Choroid plexus epithelial cell (primary cell): ENCODE measurements at places on chromosomes 1 and 21.
A peak's percentile ranks its signal among the peaks of the same experiment; 100 is the strongest.

GRCh38 chr1:168803806-168804510, 75.0 kb upstream of the DPT start:
- no peak for DNase-seq

DNA sequence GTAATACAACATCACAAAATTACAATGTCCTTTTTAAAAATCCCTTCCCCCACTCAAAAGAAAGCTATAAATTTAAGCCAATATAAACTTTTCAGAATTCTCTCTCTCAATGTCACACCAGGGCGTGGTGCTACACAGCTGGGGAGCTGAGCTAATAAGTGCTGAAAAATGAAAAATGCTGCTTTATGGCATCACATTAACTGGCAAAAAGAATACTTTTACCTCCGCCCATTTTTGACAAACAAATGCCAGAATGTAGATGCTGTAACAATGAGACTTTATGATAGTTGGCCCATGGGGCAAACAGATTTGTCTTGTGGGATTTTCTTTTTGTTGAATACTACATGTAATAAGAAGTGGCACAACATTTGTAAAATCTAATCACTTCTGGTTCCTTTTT, 12.7 kb upstream of the LYPLAL1 start:
- DNase-seq = peak; percentile 29

DNA sequence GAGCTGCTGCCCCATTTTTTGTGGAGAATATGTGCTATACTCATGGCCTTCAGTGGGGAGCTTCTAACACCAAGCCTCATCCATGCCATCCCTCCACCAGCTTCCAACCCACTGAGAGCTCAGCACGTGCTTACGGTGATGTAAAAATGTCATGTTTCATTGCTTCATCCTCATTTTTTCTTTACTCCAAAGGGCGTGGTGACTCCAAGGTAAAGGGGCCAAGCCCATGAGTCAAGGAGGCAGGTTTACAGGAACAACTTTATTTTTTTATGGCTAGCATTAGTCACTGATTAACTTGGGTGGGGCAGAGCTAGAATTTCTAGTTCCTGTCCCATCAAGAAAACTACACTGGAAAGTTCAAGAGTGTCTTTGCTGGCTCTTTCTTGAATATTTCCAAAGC, at the start of gene C1orf226:
TSS of gene C1orf226 (plus strand) at position 346 of the 400 bp plus-strand sequence. CDS start 174 bp downstream, outside the sequence.
- no peak for DNase-seq

DNA sequence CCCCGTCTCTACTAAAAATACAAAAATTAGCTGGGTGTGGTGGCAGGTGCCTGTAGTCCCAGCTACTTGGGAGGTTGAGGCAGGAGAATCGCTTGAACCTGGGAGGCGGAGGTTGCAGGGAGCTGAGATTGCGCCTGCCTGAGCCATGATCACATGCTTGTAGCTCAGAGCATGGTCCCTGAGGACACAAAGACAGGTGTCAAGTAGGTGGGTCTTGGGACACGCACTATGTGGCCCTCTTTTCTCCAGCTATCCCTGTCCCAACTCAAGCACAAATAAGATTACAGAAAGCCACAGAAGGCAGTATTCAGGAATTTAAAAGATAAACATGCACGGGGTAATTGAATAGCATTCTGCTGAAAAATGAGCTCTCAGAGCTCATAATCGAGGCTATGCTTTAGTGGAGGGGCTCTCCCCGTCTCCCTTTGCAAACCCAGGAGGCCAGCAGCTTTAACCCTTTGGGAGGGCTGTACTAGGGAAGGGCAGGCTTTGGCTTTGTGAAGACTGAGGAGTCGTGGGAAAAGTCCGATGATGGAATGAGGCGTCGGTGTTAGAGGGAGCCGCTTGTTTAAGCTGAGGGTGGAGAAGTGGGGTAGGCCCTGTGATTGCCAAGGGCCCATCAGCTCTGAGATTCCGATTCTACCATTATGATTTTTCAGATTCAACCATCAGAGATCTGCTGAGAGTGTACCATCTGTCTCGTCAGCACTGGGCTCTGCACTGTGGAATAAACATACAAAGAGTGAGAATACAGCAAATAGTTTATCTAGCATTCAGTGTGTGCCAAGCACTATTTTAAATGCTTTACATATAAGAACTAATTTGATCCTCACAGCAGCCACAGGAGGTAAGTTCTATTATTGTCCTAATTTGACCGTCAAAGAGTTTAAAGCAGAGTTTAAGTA, 59.7 kb upstream of the CD34 start:
- no peak for DNase-seq

DNA sequence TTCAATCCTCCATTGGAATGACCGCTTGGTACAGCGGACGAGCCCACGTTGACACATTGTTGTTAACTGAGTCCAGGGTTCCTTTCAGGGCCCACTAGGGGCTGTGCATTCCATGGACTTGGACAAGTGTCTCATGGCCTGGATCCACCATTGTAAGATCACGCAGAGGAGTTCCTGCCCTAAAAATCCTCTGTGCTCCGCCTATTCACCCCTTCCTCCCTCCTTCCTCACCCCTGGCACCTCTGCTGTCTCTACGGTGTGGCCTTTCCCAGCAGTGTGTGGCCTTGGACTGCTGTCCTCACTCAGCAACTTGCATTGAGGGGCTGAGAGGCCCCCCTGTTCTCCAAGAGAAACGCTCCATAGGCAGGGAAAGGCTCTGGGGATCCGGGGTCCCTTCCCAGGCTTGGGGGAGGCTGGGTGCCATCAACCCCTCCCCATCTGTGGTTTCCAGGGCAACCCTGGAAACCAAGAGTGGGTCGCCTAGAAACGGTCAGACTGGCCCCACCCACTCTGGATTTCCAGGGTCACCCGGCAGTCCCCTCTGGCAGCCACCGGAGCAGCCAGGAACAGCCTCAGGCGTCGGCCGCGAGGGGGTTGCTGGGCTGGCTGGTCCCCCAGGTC, 50.9 kb downstream of the MEGF6 start:
- DNase-seq = no peak

DNA sequence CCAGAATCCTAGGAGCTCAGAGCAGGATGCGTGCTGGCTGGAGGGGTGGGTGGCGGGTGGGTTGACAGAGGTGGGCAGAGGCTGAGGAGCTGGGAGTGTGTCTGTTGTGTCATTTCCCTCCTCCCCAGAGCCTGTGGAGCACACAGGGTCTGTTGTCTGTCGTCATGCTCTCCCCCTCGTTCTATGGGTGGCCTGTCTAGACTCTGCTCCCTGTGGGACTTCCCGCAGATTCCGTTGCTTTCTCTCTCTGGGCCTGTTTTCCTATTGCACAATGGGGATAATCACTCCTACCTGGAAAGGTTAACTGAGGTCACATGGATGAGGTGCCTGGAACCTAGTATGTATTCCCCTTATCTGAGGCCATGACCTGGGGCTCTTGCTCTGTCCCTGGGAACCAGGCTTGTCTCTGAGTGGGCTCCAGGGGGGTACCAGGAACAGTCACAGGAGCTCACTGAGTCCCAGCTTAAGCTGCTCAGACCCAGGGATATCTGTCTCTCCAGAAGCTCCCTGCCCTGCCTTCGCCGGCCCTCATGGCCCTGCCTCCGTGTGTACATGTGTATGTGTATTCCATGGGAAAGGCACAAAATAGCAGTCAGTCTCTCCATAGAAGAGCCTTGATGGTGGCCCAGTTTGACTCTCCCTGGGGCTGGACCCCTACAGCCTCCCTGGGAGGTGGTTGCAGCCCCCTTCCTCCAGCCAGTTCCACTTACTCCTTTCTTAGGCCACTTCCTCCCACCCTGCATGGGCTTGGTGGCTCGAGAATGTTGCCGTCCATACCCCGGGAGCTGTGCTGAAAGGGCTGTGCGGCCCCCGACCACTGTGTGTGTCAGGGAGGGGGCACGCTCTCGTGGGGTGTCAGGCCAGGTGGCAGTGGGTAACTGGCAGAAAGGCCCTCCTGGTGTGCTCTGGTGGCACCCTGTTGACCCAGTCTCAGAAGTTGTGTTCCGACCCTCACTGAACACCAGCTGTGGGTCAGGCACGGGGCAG, 17.9 kb downstream of the PTPRF start:
- no peak for DNase-seq

DNA sequence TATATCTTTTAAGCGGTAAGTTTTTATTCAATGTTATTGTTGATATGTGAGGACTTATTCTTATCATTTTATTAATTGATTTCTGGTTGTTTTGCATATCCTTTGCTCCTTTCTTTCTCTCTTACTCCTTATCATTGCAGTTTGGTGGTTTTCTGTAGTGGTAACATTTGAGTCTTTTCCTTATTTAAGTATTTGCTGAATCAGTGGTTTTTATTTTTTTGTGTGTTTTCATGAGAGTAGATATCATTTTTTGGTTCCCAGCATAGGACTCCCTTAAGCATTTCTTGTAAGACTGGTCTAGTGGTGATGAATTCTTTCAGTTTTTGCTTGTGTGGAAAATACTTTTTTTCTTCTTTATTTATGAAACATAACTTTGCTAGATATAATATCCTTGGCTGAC, 12.2 kb upstream of the KCTD3 start:
- DNase-seq = no peak

- no peak for DNase-seq
Measured at GRCh38 chr1:192794768-192795035, 14.1 kb upstream of the RGS2 start.

DNA sequence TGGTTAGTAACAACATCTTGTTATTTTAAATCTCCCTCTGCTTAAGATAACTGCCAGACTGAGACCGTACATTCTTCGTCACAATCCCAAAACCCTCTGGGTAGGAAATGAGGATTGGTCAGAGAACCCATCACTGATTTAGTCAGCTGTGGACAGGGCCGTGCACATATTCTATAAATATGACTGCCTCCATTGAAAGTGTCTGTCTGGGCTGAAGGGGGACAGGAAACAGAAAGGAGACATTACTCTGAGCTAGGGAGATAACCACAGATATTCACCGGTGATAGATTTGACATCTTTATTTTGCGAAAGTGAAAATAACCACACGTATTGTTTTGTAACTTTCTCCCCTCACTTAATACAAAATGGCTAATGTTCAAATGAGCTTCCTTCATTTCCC, 36.9 kb upstream of the ST6GALNAC5 start:
- DNase-seq = no peak

DNA sequence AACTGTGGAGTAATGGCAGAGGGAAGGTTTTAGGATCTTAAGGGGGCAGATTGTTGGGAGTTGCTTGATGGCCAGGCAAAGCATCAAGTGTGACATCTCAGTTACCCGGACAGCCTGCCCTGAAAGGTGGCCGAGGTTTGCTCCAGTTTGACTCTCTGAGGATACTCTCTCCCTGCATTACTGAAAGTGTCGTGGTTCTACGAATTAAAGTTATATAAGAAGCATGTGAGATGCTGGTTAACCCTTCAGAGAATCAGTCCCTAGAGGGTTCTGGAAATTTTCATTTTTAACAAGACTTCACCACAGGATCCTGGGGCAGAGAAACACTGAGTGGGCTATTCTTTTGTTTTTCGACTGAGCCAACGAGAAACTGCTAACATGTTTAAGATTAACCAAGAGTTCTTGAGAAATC, 689 bp upstream of the ZNF644 start:
- DNase-seq = no peak

DNA sequence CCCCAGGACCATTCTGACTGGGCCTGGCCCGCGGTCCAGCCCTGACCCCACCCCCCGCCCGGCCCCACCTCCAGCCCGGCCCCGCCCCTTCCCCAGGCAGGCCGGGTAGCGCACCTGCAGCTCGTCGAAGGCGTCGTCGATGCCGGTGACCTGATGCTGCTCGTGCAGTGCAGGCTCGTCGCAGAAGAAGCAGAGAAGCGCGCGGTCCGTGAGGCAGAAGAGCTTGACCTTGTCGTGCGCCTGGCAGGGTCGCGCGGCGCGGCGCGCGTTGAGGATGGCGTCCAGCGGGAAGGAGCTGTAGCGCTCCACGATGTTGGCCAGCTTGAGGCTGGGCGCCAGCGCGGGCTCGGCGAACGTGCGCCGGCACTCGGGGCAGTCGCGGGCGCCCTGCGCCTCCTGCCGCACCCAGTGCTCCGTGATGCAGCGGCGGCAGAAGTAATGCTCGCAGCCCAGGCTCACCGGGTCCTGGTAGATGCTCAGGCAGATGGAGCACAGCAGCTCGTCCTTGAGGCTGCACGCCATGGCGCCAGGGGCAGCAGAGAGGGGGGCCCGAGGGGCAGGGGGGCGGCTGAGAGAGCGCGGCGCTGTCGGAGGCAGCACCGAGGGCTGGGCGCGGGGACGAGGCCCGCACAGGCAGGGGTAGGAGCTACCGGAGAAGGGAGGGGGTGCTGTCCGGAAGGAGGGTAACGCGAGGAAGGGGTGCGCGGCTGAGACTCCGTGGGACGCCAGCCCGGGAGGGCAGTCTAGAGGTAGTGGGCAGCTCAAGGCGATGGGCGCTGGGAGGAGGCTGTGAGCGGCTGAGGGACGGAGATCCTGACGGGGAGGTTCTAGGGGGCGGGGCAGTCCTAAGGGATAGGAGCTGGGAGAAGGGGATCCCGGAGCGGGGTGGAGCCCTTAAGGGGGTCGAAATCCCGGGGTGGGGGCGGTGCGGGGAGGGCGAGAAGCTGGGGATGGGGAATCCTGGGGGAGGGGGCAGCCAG, 642 bp downstream of the TRIM62 start:
- DNase-seq = peak; percentile 68

DNA sequence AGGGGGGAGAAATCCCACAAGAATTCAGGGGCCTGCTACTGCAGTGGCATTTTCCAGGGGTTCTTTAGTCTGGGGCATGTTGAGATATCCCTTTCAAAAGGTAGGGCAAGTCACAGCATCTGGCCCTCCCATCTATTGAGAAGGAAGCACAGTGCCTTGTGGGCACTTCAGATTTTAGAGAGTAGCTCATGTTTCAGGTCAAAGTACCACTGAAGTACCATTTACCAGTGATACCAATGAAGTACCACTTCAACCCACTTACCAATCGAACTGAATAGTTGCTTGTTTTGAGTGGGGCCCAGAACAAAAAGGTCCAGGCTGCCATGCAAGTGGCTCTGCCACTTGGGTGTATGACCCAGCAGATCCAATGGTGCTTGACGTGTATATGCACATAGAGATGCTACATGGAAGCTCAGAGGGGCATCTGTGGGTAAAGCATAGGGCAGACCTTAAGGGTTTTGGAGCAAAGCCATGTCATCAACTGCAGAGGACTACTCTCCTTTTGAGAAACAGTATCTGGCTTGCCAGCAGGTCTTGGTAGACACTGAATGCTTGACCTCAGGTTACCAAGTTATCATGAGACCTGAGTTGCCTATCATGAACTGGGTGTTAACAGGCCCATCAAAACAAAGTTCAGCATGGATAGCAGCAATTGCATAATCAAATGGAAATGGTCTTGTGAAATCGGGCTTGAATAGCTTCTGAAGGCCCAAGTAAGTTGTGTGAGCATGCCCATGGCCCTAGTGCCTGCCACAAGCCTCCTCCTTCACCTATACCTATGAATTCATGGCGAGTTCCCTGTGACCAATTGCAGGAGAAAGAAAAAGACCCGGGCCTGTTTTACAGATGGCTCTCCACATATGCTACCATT, 23.5 kb downstream of the PLA2G2D start:
- DNase-seq = peak; percentile 10

- no peak for DNase-seq
Measured at GRCh38 chr1:149923626-149924025, 4.0 kb downstream of the SF3B4 start.

DNA sequence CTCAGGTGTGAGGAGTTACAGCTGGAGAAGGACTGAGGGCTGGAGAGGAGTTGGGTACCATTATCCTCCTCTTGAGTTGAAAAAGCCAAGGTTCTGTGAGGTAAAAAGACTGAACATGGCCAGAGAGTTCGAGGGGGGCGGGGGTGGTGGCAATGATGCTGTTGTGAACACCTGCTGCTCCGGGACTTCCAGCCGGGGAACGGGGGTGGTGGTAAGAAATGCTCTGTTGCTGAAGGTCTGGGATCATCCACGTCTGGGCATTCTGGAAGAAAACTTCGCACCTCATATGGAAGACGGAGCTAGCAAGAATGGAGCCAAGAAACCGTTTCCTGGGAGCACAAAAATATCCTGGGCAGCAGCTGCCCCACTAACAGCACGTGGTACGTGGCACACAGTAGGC, 20.1 kb upstream of the ALPL start:
- no peak for DNase-seq
